ENCODE measurements at places on chromosomes 2 and 18.

DNA sequence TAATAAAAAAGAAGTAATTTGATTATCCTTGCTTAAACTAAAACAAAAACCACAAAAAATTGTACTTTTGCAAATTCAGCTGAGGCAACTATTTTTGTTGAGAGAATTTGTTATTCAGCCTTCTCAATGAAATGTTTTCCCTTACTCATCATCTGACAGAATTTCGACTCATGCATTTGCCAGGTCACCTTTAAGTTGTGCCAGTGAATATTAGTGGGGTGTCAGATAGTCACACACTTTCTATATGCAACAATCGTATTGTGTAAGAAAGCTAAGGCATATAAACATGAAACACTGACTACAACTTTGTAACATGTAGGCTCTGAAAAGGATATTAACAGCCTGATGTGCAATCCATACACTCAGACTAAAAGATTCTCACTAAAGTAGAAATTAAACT, 1653.1 kb upstream of the SLC39A10 start:
- DNase-seq: no peak

DNA sequence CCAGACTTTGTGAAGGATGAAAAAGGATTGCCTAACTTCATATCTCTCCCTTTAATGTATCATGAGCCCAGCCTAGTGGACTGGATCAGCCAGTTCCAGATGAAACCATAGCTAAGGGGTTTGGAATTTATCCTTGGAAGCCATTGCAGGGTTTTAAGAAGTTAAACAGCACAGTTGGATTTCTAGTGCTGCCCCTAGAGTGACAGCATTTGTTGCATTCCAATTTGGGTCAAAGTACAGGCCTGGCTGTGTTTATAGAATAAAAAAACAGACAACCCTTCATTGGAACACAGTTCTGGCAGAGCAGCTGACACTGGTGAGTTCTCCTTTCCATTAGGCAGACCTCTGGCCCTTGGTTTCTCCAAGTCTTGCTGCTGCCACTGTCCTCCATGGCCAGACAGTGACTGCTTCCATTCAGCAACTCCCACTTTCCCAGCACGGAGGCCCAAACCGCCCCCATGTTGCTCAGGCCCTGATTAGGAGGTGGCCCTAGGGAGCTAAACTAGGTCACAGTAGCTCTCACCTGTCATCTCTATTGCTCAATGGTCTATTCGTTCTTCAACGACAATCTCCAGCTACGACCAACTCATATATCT, 8.0 kb downstream of the GPR39 start:
- DNase-seq: no peak

DNA sequence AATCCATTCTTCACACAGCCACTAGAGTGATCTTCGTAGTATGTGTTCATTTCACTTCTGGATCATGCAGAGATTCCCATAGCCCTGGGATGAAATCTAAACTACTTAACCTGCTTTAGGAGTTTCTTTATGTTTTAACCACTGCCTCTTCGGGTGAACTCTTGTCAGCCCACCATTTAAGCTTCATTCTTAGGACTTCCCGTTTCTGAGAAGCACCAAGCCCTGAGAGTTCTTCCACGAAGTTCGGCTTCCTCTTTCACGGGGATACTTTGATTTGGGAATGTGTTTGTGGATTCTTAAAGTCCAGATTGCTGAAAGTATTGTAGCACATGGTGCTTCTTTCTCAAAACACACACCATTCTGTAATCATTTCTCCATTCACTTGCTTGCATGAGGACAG, 205.0 kb downstream of the UBE2E3 start:
- DNase-seq: no peak

DNA sequence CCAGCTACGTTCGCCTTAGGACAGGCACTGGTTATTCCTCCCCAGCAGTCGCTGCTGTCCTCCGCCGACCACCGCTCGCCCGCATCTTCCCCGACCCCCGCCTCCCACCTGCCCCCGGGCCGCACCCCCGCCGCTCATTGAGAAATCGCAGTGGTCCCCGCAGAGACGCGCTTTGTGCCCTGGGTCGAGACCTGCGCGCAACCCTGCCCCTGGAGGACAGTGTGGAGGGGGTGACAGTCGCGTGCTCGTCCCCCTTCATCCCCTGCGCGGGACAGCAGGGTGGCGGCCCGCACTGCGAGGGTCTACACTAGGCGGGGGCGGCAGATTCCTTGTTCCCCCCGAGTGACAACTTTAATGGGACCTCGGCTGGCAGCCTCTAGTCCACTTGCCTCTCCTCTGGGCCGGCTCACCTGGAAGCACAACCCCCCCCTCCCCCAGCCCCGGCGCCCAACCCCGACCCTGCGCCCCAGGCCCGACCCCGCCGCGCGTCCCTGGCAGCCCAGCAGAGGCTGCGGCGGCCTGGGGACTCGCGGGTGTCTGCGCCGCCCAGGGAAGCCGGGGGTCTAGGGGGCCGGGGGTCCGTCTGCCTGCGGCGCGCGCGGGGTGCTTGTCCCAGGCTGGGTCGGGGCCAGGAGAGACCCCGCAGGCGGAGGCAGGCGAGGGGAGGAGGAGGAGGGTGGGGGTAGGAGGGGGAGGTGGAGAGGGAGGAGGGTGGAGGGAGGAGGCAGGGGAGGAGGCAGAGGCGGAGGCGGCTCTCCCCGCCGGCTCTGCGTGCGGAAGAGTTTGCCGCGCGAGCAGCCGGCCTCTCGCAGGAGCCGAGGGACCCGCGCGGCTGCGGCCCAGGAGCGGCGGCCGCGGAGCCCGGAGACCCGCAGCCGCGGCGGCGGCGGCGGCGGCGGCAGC, at the start of gene NPAS2:
Gene NPAS2, plus strand, starts transcription at position 770 of the 903 bp plus-strand sequence. CDS start 84,616 bp downstream, outside the sequence.
- peak; percentile 34 for DNase-seq

DNA sequence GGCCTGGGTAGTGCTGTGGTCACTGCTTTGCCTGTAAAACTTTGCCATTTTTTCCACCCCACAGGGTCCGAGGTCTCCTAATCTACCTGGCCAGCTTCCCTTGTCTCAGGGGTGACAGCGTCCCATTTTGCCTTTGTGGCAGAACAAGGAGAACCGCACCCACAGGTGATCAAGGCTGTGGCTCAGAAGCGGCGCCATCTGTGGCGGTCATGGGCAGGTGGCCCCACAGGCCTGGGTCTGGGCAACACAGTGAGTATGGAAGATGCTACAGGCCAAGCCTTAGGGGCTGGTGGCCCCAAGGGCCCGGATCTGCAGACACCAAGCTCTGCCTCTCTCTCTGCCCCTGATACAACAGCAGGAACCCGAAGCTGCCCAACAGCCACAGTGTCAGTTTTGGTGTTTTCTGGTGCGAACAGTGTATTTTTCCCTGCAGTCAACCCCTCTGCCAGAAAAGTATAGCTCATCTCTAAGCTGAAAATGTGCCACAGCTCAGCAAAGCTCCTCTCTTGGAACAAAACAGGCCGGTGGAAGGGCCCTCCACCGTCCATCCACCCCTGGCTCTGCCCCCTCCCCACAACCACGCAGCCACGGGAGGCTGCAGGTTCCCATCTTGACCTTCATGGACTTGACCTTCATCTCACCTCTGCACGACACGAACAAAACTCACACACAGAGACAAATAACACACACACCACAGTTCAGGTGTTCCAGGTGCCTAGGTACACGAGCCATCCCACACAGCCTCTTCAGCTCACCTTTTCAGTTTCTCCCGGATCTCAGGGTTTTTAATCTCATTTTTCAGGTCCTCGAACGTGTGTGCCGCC, 96.7 kb downstream of the PXDN start:
- DNase-seq: no peak

GRCh38 chr2:170512266-170512665, 202.9 kb upstream of the SP5 start:
- no peak for DNase-seq

- no peak for DNase-seq
Observed at GRCh38 chr2:226979004-226979403, 143.2 kb downstream of the RHBDD1 start.

GRCh38 chr2:8054070-8054469, 627.8 kb upstream of the ID2 start:
- no peak for DNase-seq

DNA sequence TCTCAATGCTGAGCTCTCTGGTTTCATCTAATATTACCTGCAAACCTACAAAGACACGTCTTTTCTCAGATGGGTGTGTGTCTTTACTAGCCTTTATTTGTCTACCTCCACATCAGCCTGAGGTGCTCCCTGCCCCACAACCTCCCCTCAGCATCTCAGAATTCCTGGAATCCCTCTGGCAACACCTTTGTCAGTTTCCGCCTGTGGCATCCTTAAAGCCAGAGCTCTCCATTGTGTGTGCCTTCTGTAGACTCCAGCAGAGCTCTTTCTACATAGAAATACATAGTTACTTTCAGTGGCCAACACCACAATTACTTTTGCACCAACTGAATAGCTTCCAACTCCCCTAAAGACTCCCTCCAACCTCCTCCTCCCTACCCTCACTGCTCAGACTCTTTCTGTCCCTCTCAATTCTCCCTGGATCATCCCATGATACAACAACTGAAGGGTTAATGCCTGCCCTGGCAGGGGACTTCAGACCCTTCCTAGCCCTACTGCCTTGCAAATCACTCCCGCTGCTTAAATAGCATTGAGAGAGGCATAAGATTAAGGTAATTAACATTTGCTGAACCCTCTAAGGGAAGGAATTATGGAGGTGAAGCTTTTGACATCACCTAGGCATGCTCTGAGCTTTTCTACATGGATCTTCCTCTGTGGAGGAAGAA, 39.6 kb upstream of the RMDN2 start:
- DNase-seq: no peak

GRCh38 chr2:163990101-163990500, 254.3 kb upstream of the FIGN start:
- DNase-seq: no peak

DNA sequence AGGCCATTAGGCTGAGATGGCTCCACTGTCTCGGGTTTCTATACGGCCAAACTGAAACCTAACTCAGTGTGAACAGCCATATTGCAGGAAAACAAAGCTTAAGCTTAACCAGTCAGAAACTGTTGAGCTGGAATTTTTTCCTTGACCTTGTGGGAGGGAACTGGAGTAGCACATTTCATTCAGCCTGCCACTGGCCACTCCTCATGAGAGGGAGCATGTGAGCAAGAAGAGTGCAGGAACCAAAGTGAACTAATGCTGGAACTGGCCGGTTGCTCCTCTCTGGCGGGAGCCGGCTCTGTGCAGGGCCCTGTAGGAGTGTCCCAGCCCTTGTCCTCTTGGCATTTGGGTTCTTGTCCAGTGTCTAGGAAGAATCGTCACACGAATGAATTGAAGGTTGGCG, 5.9 kb upstream of the POLE4 start:
- DNase-seq: no peak

DNA sequence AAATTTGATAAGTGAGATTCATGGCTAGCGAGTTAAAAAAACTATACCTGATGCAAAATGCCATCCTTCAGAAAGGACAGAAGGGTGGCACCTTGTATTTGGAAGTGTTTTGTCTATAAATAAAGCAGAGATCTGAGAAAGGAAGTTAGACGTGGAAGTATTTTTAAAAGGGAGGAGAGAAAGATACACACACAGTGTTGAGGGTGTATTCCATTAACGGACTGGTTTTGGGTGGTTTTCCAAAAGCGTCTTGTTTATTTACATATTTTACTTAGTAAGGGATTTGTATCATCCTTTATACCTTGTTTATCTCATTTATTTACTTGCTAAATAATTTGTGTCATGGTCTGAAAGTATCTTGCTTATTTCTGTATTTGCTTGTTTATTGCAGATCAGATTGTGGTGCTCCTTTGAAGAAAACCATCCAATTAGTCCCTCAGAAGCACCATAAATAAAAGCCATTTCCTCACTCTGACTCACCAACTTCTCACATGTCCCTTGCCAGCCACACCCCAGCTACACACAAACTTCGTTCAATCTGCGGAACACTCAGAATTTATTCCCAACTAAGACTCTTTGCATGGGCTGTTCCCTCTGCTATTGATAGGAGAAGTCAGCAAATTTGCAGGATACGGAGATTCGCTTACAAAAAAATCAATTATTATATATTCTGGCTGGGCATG, 90.8 kb downstream of the FAM124B start:
- DNase-seq: no peak

- DNase-seq: no peak
Observed at GRCh38 chr2:153667475-153667874, 188.9 kb upstream of the RPRM start.

DNA sequence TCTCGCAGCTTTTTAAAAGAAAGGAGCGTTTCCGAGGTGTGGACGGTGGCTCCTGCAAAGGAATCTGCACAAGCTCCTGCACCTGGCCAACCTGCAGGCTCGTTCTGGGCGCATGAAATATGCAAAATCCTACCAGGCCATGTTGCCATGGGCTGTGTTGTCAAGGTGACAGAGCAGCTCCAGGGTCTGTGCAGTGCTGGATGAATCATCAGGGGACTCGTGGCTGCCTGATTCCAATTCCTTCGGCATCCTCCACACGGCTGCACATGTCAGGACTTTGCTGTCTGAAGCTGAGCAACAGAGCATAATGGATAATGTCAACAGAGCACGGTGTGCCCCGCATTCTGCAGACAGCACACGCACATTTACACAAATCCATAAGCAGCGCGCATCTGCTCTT, 120.5 kb downstream of the EIPR1 start:
- DNase-seq: no peak

- no peak for DNase-seq
Observed at GRCh38 chr18:27558388-27559155, 373.5 kb upstream of the CHST9 start.

DNA sequence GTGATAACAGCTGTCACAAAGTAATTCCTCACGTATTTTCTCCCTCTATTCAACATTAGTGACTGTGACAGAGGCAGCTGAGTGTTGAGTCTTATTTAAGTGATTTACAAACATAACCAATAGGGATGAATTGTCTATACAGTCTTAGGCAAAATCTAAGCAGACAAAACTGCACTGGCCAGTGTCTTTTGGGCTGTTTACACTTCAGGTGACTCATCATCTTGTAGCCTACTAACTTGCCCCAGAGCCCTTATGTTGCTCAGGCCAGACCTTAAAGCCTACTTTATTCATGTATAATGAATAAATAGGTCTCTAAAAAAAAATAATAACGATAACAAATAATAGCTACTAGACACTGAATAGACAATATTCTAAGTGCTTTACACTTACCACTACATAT, 17.2 kb downstream of the THOC1 start:
- DNase-seq: no peak

DNA sequence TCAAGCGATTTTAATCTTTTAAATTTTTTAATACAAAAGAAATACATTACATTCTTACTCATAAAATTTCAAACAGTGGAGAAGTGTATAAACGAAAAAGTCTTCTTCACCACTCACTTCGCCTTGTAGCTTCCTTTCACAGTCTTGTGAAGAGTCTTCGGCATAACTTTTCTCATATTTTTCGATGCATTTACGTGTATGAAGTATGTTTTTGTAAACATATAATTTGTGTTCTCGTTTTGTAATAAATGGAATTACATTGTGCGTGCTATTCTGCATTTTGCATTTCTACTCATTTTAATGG, 1.1 kb downstream of the SP140L start:
- no peak for DNase-seq

Data from lung (tissue), 17 donors.